ENCODE measurements at places on chromosomes 6 and 20. TPM values are rescaled to one million over a fixed set of nuclear protein-coding genes. Genes with fewer than 3 reads are reported as not detected.
A peak's percentile ranks its signal among the peaks of the same experiment; 100 is the strongest.

DNA sequence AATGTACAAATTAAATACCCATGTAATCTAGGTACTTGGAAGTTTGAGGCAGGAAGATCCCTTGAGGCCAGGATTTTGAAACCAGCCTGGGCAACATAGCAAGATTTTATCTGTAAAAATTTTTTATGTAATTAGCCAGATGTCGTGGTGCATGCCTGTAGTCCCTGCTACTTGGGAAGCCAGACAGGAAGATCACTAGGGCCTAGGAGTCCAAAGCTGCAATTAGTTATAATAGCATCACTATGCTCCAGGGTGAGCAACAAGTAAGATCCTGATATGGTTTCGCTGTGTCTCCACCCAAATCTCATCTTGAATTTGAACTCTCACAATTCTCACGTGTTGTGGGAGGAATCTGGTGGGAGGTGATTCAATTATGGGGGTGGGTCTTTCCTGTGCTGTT, 535.8 kb downstream of the TENT5A start:
- no peak for DNase-seq

The PTCHD4 gene
- 2.3 TPM for total RNA-seq

- DNase-seq, result peak; percentile 97
Observed at GRCh38 chr6:36682328-36683144, 4.0 kb downstream of the CDKN1A start.

DNA sequence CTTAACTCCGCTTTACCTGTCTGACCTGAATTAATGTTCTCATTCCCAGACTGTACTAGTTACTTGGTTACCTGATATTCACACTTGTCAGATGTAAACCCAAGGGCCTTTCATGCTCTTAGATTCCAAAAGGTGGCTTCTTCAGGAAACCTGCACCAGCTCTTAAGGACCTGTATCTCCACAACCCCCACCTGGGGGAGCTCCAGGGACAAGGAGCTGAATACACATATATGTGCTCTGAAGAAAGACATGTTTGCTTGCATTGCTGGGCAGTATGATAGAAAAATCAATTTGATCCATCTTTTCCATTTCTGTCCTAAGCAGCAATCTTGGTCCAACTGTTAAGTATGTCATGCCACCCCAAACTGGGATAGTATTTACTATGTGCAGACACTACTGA, 64.8 kb upstream of the POU3F2 start:
- DNase-seq, result peak; percentile 3

GRCh38 chr6:150617496-150618460, 18.1 kb downstream of the PLEKHG1 start:
- DNase-seq, result no peak

- no peak for DNase-seq
Observed at GRCh38 chr6:130466748-130467061, 100.9 kb downstream of the TMEM200A start.

All from thyroid gland (tissue), 4 donors.